ENCODE measurements at places on chromosomes 7 and 10. TPM values are rescaled to one million over a fixed set of nuclear protein-coding genes. Genes with fewer than 3 reads are reported as not detected.

DNA sequence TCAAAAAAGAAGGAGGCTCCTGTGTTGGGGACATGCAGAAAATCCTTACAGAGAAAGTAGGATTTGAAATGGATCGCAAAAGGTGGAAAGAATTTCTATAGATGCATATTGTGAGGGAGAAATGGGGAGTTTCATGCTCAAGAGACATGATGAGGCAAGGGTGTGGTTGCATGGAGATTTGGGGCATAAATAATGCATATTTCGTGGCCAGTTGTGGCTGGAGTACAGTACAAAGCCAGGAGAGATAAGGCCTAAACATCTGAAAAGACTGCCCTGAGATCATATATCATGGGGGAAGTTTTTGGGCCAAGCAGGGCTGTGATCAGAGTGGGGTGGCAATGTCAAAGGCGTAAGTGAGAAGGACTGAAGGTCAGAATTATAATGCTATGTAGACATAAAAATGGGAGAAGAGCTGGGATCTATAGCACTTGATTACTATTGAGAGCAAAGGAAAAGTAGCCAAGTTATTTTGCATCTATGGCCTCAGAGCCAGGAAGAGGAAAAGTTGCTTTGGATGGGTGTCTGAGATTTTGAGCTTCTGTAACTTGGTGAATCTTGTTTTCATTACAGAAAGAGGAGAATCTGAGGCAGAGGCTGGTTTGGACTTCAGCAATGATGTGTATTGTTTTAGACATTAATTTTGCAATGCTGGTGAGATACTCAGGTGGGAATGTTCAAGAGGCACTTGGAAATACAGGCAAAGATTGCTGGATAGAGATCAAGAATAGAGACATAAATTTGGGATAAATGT lies 166.6 kb downstream of the INHBA start:
- H3K36me3 ChIP-seq = no peaks in the 10 kb centered on the region
- peaks cover 7% of the 10 kb centered on the region for H3K4me1 ChIP-seq

GRCh38 chr10:59580026-59580863 lies 129.4 kb downstream of the SLC16A9 start:
- no peak overlapping the region for H3K27ac ChIP-seq
- no peaks in the 10 kb centered on the region for H3K36me3 ChIP-seq
- H3K4me3 ChIP-seq = no peak overlapping the region
- DNase-seq = peak; percentile 33
- H3K4me1 ChIP-seq = peaks cover 5% of the 10 kb centered on the region
- no peaks in the 10 kb centered on the region for H3K27me3 ChIP-seq

DNA sequence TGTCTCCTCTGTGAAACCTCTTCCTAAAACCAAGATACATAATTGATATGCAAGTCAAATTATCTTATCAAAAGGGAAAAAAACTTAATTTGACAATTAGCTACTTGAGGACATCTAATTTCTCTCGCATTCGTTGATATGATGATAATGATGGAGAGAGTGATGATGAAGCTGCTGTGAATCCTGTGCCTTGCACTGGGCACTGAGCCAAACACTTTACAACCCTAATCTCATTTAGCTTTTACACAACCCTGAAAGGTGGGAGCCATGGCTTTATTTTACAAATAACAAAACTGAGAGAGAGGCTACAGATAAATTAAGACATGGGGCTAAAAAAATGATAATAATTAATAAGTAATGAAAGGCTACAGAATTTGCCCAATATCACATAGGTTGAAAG lies 176.0 kb downstream of the NOC3L start:
- H3K27me3 ChIP-seq = no peaks in the 10 kb centered on the region
- H3K4me1 ChIP-seq = peaks cover 9% of the 10 kb centered on the region
- H3K4me3 ChIP-seq = no peak overlapping the region
- H3K36me3 ChIP-seq = no peaks in the 10 kb centered on the region

GRCh38 chr10:110852255-110852896 lies 19.4 kb upstream of the PDCD4 start:
- no peaks in the 10 kb centered on the region for H3K27me3 ChIP-seq
- no peak for DNase-seq
- H3K4me3 ChIP-seq = no peak overlapping the region
- H3K36me3 ChIP-seq = no peaks in the 10 kb centered on the region

DNA sequence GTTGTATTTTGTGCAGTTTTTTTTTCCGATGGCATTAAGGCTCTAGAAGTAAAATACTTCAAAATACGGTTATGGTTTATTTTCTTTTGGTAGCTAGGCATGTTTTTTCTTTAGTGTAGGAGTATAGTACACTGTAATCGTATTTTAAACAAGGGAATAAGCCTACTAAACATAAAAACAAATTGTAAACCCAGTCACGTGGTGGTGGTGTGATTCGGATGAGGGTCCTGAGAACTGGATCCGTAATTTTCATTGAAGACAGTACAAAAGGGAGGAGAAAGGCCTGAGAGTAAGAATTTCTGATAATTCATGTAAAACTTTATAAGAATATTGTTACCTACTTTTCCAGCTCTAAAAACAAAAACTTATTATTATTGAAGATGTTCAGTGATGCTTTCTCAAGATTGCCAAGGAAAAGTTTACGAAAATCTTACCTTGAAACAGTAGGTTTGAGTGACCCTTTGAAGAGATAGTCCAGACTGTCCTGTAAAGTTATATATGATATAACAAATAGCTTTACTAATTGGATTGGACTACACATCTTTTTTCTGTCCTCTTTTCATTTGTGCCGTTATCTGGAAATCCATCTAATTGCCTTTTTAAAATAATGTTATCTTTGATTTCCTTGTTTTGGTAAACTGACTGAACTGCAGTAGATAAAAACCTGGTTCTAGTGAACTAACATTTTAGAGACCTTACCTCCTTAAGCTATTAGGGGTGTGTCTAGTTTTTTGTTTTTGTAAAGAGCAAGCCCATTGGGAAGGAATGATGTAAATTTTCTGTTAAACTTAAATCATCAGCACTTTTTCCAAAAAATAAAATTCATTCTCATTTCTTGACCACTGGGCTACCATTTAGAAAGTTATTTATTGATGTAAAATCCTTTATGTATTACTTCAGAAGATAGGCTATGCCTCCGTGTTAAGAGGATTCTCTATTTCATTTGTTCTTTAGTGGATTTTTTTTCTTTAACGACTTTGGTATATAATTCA lies 1.0 kb upstream of the PBLD start:
- H3K27me3 ChIP-seq = no peaks in the 10 kb centered on the region
- DNase-seq = no peak
- H3K4me3 ChIP-seq = peak overlapping the region; percentile 90

- H3K4me1 ChIP-seq = peaks cover 3% of the 10 kb centered on the region
- no peak for DNase-seq
- no peak overlapping the region for H3K4me3 ChIP-seq
- H3K27me3 ChIP-seq = no peaks in the 10 kb centered on the region
Observed at GRCh38 chr10:100076750-100077149, 4.9 kb downstream of the CPN1 start.

Gene FGFBP3
- 27.6 TPM for total RNA-seq

DNA sequence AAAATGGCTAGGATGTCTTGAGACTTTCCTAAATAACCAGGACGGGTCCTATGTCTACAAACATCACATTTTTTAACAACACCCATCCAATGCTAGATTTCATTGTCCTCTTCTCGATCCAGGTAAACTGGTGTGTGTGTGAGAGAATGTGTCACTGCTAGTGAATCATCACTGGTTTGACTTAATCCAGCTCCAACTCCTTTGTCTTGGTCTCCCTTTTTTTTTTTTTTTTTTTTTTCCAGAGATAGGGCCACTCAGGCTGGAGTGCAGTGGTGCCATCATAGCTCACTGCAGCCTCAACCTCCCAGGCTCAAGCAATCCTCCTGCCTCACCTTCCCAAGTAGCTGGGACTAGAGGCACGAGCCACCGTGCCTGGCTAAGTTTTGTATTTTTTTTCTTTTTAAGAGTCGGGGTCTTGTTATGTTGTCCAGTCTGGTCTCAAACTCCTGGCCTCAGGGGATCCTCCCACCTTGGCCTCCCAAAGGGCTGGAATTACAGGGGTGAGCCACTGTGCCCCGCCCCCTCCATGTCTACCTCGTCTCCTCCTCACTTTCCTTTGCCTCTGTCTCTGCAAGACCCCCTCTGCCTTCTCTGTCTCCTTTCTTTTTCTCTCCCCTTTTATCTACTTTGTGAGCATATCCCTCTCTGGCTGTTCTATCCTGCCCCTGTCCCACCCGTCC lies 2.2 kb upstream of the UFSP1 start:
- H3K4me3 ChIP-seq = no peak overlapping the region
- H3K27ac ChIP-seq = no peak overlapping the region
- peaks cover 20% of the 10 kb centered on the region for H3K27me3 ChIP-seq
- peaks cover 18% of the 10 kb centered on the region for H3K4me1 ChIP-seq
- H3K36me3 ChIP-seq = no peaks in the 10 kb centered on the region

GRCh38 chr7:17646253-17646956 lies 293.9 kb downstream of the SNX13 start:
- no peak for DNase-seq
- H3K4me1 ChIP-seq = no peaks in the 10 kb centered on the region
- no peaks in the 10 kb centered on the region for H3K36me3 ChIP-seq
- H3K27me3 ChIP-seq = no peaks in the 10 kb centered on the region
- no peak overlapping the region for H3K4me3 ChIP-seq
- H3K27ac ChIP-seq = no peak overlapping the region

Gene RASSF4
- total RNA-seq = 3.1 TPM

DNA sequence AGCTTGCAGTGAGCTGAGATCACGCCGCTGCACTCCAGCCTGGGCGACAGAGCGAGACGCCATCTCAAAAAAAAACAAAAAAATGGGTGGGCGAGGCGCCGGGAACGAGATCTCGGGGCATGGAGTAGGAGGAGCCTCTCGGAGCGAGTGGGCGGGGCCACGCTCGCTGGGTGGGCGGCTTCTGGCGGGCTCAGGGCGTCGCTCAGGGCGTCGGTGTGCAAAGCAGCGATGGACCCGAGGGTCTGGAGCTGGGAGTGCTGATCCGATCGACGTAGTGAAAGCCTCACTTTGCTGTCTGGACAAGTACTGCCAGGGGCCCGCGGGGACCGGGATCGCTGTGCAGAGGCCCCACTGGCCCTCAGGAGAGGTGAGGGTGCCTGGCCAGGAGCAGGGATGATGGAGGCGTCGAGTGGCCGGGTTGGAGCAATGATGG lies 22.6 kb upstream of the AMZ1 start:
- H3K27me3 ChIP-seq = peaks cover 2% of the 10 kb centered on the region
- no peaks in the 10 kb centered on the region for H3K4me1 ChIP-seq
- H3K27ac ChIP-seq = no peak overlapping the region

Gene AKR1C4
- not detected for total RNA-seq

DNA sequence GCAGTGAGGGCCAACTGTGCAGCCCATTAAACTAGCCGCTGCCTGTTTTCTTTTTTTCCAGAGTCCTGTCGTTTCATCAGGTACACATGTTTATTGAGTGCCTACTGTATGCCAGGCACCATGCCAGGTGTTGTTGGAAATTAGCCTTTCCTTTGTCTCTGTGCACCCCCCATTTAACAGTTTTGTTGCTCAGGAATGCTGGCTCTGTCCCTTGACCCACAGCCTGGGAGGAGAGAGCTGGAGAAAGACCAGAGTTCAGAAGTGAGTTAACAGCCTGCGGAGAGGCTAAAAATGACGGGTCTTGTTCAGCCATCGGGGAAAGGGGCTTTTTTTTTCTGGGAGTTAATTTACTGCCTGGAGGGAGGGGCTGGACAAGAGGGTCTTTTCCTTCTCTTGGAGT lies 1.3 kb downstream of the LRMDA start:
- peak; percentile 41 for DNase-seq
- peaks cover 95% of the 10 kb centered on the region for H3K27me3 ChIP-seq
- H3K4me3 ChIP-seq = no peak overlapping the region
- no peak overlapping the region for H3K27ac ChIP-seq
- H3K4me1 ChIP-seq = peaks cover 58% of the 10 kb centered on the region
- H3K36me3 ChIP-seq = no peaks in the 10 kb centered on the region

GRCh38 chr7:144384555-144385245 lies 18.8 kb downstream of the NOBOX start:
- DNase-seq = no peak
- no peak overlapping the region for H3K27ac ChIP-seq
- H3K36me3 ChIP-seq = no peaks in the 10 kb centered on the region

DNA sequence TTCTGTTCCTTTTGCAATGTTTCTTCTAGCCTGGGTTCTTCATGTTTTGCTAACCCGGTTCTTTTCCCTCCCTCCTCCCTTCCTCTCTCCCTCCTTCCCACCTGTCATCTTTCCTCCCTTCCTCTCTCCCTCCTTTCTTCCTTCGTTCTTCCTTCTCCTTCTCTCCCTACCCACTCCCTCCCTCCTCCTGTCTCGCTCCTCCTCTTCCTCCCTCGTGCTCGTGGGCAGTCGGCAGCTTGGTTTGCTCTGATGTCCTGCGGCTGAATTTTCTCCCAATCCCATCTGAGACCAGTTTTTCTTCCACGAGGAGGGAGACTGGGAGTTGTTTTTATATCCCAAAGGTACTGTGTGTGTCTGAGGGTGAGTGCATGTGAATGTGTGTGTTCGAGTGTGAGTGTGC lies 43.6 kb upstream of the DIP2C start:
- no peaks in the 10 kb centered on the region for H3K36me3 ChIP-seq
- H3K27me3 ChIP-seq = peaks cover 11% of the 10 kb centered on the region
- no peak overlapping the region for H3K27ac ChIP-seq
- no peaks in the 10 kb centered on the region for H3K4me1 ChIP-seq

Gene ELFN1
- 13.6 TPM for total RNA-seq

GRCh38 chr10:15419279-15419874 lies 48.3 kb upstream of the FAM171A1 start:
- no peaks in the 10 kb centered on the region for H3K27me3 ChIP-seq
- peak; percentile 65 for DNase-seq
- no peak overlapping the region for H3K4me3 ChIP-seq

- H3K27ac ChIP-seq = no peak overlapping the region
- no peaks in the 10 kb centered on the region for H3K36me3 ChIP-seq
- DNase-seq = no peak
- H3K4me1 ChIP-seq = peaks cover 20% of the 10 kb centered on the region
- no peaks in the 10 kb centered on the region for H3K27me3 ChIP-seq
Observed at GRCh38 chr10:95414844-95415485, 124.2 kb upstream of the PDLIM1 start.

Gene RAMP3
- total RNA-seq = not detected

DNA sequence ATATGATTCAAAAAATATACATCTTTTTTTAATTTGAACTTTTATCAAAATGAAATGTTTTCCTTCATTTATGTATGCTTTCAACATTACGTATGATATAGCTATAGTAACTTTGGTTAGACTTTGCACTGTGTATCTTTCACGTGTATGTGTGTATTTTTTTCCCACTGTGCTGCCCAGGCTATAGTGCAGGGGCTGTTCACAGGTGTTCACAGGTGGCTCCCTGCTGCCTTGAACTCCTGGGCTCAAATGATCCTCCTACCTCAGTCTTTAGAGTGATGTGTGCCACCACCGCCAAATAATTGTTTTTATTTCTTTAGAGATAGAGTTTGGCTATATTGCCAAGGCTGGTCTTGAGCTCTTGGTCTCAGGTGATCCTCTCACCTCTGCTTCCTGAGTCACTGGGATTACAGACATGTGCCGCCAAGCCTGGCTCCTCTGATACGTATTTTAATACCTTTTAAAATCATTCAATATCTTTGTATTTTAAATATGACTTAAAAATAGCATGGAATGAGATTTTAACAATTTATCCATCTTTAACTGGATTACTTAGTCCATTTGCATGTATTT lies 29.0 kb downstream of the FANK1 start:
- no peak for DNase-seq
- H3K4me3 ChIP-seq = no peak overlapping the region
- no peak overlapping the region for H3K27ac ChIP-seq
- no peaks in the 10 kb centered on the region for H3K4me1 ChIP-seq

Gene AKAP9
- 93.4 TPM for total RNA-seq

Measured in neural progenitor cell (in vitro differentiated cells).